HFF-Myc (cell line): ENCODE measurements at places on chromosomes 7 and 10.

DNA sequence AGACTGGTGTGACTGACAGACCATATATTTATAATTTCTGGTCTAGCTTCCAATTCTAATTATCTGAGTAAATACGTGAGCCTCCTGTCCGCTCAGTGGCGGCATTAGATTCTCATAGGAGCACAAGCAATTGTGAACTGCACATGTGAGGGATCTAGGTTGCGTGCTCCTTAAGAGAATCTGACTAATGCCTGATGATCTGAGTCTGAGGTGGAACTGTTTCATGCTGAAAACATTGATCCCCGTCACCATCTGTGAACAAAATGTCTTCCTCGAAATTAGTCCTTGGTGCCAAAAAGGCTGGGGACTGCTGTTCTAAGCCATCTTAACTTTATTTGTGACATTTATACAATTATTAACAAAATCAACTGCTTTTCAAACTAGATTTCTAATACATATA, 164.7 kb upstream of the MEOX2 start:
- DNase-seq: no peak

- no peak for DNase-seq
Measured at GRCh38 chr7:74387606-74388005, 66.1 kb upstream of the GTF2IRD1 start.

DNA sequence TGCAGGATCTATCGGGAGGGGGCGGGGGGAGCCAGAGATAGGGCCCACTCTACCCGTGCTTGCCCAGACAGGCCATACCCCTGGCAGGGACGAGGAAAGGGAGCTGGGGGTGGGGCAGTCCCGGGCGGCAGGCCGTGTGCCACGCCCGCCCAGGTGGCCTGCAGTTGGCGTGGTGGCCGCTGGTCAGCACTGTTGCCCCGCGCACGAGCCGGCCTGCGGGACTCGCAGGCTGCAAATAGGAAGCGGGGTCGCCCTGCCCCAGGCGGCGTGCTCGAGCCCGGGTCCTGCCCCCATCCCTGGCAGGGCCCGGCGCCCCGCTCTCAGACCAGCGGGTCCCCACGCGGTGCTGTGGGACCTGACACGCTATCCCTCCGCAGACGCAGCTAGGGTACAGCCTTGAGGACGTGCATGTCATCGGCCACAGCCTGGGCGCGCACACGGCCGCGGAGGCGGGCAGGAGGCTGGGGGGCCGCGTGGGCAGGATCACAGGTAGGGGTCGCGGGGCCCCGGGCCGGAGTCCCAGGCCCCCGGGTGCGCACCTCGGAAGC, 6.7 kb downstream of the PNLIPRP2 start:
- no peak for DNase-seq

- DNase-seq: no peak
Measured at GRCh38 chr10:68271196-68271882, 39.4 kb upstream of the ATOH7 start.

- DNase-seq: no peak
Measured at GRCh38 chr7:132799081-132799413, 222.8 kb upstream of the PLXNA4 start.
